Left cardiac atrium (tissue), 4 donors: ENCODE measurements at places on chromosomes 4 and X. TPM values are rescaled to one million over a fixed set of nuclear protein-coding genes. Genes with fewer than 3 reads are reported as not detected.

- DNase-seq = no peak
Observed at GRCh38 chr4:76950956-76951671, 1.6 kb downstream of the SEPTIN11 start.

The ACE2 gene
- 17.2 TPM for total RNA-seq

The ZDHHC15 gene
- total RNA-seq = 2.6 TPM

DNA sequence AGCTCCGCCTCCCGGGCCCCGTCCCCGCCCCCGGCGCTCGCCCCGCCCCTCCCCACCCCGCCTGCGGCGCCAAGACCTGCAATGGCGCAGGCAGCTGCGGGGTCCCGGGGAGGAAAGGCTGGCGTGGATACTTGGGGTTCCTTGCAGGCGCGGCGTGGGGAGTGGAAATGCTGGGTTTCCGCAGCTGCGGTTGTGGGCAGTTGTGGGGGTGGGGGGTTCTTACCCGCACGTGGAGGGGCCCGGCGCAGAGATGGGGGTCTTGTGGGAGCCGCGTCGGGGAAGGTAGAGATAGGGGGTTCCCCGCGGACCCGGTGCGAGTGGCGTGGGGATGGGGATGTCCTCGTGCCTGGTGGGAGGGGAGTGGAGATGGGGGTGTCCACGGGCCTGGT is 680 bp upstream of the ASMTL start:
- DNase-seq = peak; percentile 80

DNA sequence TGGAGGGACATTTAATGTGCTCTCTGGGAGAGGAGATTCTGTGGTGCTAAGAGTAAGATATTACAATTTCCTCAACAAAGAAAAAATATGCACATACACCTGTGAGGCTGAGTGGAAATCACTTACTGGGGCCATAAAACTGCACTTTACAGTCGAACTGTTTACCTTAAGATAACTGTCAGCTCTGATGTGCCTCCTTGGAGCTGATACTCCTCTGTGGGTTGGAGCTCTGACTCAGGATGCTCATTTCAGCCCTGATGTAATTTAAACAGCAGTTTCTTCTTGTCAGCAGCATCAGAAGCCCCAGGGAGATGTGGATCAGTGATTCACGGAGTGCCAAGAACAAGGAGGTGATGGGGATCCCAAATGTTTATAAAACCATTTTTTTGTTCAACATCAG is 241.9 kb upstream of the SFRP2 start:
- DNase-seq = no peak

DNA sequence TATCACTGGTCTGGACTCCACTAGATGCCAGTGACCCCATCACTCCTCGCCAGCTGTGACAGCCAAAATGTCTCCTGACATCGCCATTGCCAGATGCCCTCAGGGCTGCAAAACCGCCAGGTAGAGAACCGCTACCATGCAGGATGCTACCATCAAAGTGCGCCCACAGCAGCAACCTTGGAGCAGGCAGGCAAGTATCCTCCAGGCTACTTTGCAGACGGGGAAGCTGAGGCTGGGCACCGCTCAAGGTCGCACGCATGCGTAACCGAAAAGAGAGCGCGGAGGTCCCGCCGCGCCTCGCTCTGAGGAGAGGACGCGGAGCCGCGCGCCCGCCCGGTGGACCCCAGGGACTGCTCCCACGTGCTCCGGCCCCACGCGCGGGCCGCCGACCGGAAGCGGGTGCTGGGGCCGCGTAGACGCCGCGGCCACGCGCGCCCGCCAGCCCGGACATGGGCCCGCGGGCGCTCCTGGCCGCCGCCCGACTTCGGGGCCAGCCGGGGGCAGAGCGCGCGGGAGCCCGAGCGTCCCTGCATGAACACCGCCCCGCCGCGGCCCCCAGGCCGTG is at the start of gene STS:
TSS of gene STS (plus strand) at position 300 of the 565 bp plus-strand sequence. CDS start 105,488 bp downstream, outside the sequence.
- peak; percentile 72 for DNase-seq

GRCh38 chr4:82758701-82759685 is 39.6 kb downstream of the SCD5 start:
- DNase-seq = no peak

DNA sequence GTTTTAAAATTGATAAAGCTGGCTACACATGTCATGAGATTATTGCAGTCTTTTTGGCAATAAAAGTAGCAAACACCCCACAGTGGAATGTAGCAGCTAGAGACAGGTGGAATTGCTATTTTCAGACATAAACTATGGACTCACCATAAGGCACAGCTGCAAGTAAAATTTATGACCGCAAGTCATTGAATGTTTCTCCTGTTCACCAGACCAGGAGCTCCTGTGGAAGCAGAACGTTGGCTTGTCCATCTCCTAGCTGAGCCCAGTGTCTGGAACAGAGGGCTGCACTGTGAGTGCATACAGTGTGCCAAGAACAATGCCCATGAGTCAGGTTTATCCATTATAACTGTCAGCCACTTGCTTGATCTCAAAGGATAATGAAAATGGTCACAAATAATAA is 538.2 kb downstream of the INPP4B start:
- no peak for DNase-seq

DNA sequence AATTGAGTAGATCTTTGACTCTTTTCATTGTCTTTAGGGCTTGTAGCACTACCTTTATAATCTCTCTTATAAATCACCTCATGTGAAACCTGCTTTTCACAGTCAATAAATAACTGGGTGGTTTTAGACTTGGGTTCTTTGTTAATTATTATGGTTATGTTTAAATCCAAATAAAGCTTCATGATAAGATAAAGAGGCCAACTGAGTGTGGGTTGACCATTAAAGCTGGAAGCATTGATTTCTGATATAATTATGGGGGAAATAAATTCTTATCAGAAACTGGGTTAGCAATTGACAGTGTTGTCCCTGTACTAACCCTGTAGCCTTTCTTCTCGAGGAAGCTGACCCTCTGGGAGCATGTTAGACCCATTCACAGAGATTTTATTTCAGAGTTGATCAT is 384.7 kb upstream of the LCORL start:
- no peak for DNase-seq
